ENCODE measurements at places on chromosomes 11 and 22.

- DNase-seq, result no peak
These were observed 8.3 kb downstream of the SLC37A2 start for GRCh38 chr11:125071435-125071834.

DNA sequence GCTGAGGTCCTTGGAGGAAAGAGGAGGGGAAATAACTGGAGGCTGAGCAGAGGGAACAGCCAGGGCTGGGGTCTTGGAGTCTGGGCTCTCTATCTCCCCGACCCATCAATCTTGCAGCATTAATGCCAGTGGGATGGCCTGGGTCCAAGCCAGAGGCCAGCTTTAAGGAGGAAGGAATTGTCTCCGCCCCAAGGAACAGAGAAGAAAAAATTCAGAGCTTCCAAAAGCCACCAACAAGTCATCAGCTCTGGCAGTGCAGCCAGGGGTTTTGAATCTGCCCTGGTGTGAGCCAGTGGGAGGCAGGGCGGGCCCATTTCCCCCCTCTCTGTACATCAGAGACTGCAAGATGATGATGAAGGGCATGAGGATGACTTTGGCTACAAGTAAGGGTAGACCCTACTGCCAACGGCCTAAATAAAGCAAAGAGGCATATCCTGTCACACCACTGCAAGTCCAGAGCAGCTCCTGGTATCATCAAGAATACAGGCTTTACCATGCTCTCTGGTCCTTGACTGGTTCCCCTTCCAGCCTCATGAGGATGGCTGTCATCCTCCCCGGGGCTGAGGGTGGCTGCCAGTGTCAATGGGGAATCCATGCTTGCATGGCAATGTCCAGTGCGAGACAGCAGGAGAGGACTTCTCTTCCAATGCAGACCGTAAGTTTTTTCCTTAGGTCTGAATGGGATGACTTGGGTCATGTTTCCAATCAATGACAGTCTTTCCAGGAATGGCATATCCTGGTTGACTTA, 34.4 kb downstream of the LRRC32 start:
- no peak for DNase-seq

GRCh38 chr11:129691142-129691541, 124.5 kb upstream of the TMEM45B start:
- DNase-seq, result no peak

GRCh38 chr11:47124675-47125074, 52.0 kb downstream of the ARFGAP2 start:
- no peak for DNase-seq

- DNase-seq, result no peak
These were observed 8.7 kb upstream of the EFCAB6 start for GRCh38 chr22:43820651-43821305.

- DNase-seq, result no peak
These were observed 48.2 kb downstream of the RTL6 start for GRCh38 chr22:44449683-44450425.

- DNase-seq, result no peak
These were observed 225.9 kb upstream of the SESN3 start for GRCh38 chr11:95456714-95457491.

DNA sequence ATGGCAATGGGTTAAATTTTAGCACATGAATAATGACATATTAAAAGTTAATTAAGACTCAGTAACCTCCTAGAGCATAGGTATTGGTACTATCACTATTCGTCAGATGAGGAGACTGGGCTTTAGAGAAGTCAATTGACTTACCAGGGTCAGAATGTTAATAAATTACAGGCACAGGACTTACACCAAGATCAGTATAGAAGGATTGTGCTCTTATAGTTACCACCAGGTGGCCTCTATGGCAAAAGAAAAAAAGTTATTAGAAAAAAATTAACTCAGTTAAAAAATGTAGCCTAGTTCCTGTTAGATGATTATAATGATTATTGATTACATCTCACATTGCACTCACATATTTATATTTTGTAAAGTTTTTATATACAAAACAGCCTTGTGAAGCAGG, 1163.7 kb downstream of the FAM181B start:
- DNase-seq, result no peak

GRCh38 chr11:72446929-72447769, 12.8 kb upstream of the CLPB start:
- no peak for DNase-seq

GRCh38 chr11:32427935-32428664, 7.2 kb downstream of the WT1 start:
- DNase-seq, result no peak

- DNase-seq, result no peak
These were observed 102.0 kb downstream of the INSC start for GRCh38 chr11:15216678-15217077.

DNA sequence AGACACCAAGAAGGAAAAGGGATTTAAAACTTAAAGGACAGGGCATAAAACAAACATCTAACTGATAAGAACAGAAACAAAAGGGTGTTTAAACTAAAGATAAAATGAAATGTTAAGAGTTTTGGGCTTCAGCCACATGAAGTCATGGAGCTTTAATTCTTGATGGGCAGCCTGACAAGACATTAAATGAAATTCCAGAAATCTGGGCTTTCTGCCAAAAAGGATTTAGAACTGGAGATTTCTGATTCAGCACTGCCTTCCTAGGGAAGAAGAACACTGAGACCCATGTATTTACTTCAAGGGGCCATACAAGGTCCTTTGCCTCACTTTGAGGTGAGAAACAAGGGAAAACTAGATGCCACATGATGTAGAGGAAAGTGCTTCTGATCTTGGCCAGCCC, 355.9 kb upstream of the RAG2 start:
- DNase-seq, result no peak

- no peak for DNase-seq
These were observed 45.6 kb downstream of the IGSF9B start for GRCh38 chr11:133911171-133911570.

DNA sequence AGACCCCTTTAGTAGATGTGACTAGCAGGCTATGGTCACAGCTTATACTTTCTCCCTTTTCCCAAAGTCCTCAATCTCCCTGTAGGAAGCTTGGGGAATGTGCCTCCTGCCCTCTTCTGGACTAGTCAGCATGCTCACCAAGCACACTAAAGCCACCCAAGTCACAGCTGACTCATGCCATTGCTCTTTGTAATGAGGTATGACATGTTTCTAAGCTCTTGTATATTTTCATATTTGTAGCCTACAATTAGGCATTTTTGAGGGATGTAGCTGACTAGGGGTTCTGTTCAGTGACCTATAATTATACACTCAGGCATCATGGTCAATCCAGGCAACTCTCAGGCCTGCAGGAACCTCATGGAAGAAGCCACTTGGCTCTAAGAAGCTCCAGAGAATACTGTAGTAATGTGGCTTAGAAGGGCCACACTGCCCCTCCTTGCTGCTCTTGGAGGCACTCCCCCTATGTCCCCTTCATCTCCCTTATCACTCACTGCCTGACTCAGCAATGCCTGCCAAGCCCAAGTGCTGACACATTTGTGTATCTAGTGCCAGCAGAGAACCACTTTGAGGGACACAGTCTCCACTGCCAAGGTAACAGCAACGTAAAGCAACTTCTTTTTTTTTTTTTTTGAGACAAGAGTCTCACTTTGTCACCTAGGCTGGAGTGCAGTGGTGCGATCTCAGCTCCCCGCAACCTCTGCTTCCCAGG, 86.2 kb downstream of the RPL27A start:
- DNase-seq, result no peak

DNA sequence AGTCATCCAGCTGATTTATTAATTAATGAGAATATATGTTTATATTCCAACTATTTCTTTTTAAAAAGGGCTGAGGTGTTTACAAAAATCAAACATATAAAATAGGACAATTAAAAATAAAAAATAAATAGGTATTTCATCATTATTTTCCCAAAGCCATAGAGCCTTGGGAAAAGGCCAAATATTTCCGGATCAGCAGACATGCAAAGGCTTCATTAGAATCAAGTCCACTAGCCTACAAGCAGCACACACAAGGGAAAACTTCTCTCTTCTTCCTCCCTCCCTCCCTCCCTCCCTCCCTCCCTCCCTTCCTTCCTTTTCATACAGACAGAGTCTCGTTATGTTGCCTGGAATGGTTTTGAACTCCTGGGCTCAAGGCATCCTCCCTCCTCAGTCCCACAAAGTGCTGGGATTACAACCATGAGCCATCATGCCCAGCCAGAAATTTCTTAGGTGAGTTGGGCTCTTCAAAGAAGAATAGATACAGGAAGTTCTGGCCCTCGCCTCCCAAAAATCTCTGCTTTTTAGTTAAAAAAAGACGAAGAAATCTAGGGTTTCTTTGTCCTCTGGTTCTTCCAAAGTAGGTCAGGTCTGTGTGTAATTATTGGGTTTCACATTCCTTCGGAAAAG, 121.2 kb downstream of the SIK3 start:
- DNase-seq, result no peak

DNA sequence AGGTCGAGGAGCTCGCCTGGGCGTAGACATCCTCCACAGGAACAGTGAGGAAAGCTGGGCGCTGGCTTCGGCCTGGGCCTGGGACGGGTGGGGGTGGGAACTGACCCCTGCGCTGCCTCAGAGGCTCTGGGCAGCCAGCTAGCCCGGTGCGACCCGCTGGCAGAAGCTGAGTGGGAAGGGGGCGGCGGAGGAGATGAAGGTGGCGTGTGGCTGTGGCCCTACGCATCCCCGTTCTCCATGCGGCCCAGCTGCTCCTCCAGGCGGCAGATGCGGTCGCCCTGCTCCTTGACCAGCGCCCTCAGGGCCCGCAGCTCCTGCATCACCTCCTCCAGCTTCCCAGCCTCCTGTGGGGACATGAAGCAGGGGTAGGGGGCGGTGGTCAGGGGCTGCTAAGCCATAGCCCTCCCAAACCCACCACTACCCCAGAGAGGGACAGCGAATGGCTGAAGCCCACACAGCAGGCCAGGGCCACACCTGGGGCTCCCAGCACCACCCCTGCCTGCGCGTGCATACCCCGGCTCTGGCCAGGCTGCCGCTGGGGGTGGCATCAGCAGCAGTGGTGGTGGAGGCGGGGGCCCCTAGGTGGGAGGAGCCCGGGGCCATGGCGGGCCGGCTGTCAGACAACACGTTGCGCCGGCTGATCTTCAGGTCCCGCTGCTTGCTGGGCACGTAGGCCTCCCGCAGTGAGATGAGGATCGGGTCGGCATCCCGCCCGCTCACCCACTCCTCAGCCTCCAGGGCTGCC, 848 bp upstream of the PTPRCAP start:
- DNase-seq, result peak; percentile 80

GRCh38 chr11:73085189-73085875, 56.8 kb downstream of the FCHSD2 start:
- no peak for DNase-seq

DNA sequence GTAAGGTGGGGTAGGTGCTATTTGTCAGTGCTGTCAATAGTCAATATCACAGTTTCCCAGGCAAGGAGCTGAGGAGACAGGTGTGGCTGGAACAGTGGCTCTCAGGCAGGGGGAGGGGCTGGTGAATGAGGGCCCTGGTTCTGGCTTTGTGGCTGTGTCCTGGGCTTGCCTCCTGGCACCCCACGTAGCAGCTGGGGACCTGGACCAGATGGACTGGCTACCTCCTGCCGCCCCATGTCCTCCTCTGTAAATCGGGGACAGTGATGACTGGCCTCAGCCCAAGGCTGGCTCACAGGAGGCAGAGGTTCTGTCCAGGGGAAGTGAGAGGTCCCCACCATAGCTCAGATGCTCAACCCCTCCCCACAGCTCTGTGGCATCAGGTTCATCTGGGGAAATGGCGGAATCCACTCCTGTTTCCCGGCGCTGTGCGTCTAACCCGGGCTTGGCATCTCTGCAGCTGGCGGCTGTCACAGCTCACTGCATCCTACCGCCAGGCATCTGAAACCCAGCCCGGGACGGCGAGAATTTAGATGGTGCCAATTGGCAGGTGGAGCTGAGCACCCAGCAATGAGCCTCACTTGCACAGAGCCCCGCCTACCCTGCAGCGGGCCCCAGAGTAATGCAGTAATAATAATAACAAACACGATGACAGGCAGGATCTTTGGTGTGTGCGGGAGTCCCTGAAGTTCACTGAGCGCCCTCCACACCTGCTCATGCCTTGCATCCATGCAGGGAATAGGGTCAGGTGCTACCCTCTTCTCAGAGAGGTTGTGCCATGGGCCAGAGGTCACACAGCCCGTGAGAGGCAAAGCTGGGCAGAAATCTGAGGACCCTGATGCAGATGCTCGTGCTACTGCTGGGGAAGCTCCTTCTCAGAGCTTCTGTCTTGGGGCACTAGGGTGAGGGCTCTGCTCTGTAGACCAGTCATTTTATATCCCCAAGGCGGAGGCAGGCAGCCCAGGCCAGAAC, 27.8 kb upstream of the SHISAL1 start:
- no peak for DNase-seq

DNA sequence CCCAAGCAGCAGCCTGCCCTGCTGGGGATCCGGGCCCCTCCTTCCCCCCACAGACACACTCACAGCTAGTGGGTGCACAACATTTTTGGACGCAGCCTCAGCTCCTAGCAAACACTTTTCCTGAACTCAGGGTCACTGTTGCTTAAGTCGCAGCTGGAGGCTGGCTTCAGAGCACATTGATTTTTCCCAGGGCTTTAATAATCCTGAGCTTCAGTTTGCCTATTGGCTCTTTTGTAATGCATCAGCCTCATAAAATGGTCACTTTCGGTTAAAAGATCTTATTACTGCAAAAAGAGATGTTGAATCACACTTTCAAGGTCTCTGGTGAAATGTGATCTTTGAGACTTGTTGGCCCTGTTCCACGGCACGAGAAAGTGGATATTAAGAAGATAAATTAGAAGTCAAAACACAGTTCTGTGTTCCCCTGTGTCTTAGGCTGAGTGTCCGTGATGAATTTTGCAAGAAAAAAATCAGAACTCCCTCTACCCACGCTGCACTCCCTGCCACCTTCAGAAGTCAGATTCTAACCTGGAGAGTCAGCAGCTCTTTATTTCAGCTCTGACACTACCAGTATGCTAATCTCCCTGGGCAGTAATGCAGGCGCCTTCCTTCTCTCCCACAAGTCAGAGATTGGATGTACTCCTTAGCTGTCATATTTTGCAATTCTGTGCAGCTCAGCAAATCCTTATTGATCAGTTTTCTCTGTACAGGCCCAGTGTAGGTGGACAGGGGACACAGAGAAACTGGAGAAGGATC, 158.2 kb upstream of the E2F8 start:
- no peak for DNase-seq

DNA sequence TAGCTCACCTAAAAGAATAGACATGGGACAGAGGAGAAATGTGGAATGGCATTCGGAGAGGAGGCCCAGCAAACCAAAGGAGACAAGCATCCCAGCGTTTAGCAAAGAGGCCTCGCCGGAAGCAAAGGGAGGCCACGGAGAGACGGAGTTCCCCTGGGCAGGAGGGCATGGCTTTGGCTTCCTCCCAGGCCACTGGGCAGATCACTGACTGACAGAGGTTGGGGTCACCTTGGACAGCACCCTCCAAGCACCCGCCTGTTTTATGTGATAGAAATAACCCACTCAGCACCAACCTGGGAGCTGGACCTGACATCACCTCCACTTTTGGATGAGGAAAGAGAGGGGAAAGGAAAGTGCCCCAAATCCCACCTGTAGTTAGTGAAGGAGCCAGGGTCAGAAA, 434.1 kb downstream of the BRD1 start:
- no peak for DNase-seq

- no peak for DNase-seq
These were observed 404.2 kb downstream of the LUZP2 start for GRCh38 chr11:24900960-24901549.

- no peak for DNase-seq
These were observed 54.4 kb downstream of the IGLL5 start for GRCh38 chr22:22941831-22942510.
